Stimulated activated CD4-positive, alpha-beta T cell treated with anti-CD3 and anti-CD28 coated beads, Interleukin-12 subunit alpha, Interleukin-12 subunit beta, amount 100 ng/mL, for 4 hours (primary cell): ENCODE measurements at places on chromosomes 7 and 10.

- no peak for DNase-seq
These were observed 17.0 kb downstream of the SORCS3 start for GRCh38 chr10:104658067-104658466.

DNA sequence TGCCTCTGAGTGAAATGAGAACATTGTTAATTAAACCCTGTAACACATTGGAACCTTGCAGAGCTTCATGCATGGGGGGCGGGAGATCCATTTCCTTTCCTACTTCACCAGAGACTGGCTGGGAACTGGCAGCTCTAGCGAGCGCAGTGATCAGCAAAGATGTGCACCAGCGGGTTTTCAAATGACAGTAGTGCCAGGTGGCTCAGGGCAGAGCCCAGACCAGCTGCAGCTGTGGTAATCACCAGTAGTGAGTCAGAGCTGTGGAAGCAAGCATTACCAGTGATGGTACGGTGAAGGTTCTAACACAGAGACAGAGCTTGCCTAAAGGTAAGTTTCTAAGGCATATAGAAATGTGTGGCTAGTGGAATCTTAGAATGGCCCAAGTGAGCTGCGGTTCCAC is 1009.7 kb upstream of the CELF2 start:
- no peak for DNase-seq

GRCh38 chr10:1163204-1163660 is 107.0 kb downstream of the WDR37 start:
- DNase-seq, result no peak

DNA sequence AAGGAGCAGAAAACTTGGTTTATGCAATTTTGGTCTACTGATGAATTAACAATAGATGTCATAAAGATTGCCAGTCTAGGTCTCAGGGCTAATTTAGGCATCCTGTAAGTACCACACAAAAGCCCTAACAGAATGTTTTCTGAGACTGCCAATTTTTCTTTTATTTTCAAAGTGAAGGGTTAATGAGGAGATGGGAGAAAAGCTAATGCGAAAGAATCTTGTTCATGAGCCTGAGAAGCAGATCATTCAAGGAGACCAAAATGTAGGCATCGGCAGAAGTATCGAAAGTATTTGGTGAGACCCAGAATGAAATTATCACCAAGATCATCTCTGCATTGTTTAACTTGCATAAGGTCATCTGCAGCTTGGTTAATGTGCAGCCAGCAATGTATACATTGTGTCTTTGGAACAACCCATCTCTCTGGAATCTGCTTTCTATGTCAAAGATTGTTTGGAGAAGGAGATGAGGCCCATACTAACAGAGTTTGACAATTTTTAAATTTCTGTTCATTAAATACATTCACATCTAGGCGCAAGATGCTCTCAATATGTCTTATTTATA is 163.3 kb upstream of the GLI3 start:
- no peak for DNase-seq
